ENCODE measurements at places on chromosomes 2 and 18. TPM values are rescaled to one million over a fixed set of nuclear protein-coding genes. Genes with fewer than 3 reads are reported as not detected.

The CCDC148 gene
- total RNA-seq: 0.92 TPM

The ZAP70 gene
- 0.54 TPM for total RNA-seq

The SNED1 gene
- 11.0 TPM for total RNA-seq

The PTCD3 gene
- 93.9 TPM for total RNA-seq

The C2orf74 gene
- 7.7 TPM for total RNA-seq

GRCh38 chr18:65835881-65836280 is 85.1 kb downstream of the CDH7 start:
- DNase-seq: no peak
- no peak overlapping the region for H3K27ac ChIP-seq
- H3K4me1 ChIP-seq: no peaks in the 10 kb centered on the region
- no peaks in the 10 kb centered on the region for H3K27me3 ChIP-seq
- H3K36me3 ChIP-seq: no peaks in the 10 kb centered on the region

DNA sequence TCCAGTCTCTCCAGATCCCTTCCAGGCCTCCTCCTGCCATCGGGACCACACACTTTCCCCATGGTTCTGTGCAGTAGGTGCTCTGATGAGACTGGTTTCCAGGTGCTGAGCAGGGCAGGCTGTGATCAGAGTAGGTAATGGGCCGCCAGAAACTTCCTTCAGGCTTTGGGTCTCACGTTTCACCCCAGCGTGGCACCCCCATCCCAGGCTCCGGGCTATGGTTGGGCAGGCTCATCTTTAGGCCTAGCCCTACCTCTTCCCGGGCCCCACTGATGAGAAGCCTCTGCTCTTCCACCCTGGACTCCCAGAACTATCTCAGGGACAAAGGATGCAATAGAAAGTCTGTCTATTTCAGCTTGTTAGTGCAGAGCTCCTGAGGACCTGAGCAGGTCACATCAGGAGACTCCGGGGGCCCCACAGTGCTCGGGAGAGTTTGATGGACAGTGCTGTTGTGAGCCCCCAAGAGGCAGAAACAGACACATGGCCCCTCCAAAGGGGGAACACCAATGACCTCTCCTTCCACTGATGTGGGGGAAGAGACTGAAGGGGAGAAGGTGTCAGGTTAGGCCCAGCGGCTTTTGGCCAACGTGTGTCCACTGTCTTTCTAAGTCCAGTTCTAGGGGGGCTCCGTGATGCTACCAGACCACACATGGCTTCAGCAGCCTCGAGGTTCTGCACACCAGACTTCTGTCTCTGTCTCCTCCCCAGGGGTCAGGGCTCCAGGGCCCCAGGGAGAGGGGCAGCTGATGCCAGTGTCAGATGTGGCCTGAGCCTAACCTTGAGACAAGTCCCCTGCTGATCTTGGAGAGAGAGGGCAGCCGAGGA is 5.8 kb upstream of the PROM2 start:
- no peaks in the 10 kb centered on the region for H3K36me3 ChIP-seq
- no peaks in the 10 kb centered on the region for H3K4me1 ChIP-seq
- H3K27me3 ChIP-seq: no peaks in the 10 kb centered on the region
- H3K27ac ChIP-seq: no peak overlapping the region

DNA sequence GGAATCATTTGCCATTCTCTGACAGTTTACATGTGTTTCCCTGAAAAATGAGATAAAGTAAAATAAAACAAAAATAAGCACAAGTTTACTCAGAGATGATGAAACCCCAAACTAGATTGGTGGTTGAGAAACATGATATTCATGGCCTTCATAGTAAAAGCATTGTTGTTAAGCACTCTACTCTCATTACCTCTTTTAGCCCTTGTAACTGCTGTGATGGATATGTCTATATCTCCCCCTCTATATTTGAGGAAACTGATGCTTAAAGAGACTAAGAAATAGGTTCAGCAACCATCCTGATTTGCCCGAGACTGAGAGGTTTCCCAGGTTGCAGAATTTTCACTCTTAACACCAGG is 33.9 kb upstream of the GALNT3 start:
- no peak overlapping the region for H3K27ac ChIP-seq
- no peaks in the 10 kb centered on the region for H3K36me3 ChIP-seq
- DNase-seq: no peak
- no peaks in the 10 kb centered on the region for H3K27me3 ChIP-seq
- no peaks in the 10 kb centered on the region for H3K4me1 ChIP-seq

DNA sequence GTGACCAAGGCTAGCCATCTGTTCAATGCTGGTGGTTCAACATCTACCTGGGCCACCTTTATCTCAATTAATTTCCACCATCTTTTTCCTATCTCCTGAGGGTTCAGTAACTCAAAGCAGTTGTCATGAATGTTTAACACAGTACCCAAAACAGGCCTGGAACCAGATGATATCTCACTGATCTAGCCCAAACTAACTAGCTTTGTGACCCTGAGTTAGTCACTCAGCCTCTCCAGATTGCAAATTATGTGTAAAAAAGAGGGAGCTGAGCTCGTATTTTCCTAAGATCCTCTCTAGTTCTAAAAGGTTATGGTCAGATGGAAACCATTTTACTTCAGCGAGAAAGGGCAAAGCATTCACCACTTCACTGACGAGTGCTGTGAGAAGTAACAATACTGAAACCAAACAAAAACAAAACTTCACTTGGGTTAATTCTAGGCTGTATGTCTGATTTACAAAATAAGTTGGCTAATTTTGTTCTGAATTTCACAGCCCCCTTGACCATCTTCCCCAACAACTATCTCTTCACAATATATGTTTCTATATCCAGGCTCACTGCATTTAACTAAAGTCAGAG is 14.8 kb downstream of the SPRED2 start:
- no peak overlapping the region for H3K4me3 ChIP-seq
- DNase-seq: no peak
- no peaks in the 10 kb centered on the region for H3K36me3 ChIP-seq
- no peaks in the 10 kb centered on the region for H3K27me3 ChIP-seq

- H3K36me3 ChIP-seq: no peaks in the 10 kb centered on the region
- H3K27ac ChIP-seq: no peak overlapping the region
- no peak for DNase-seq
- no peaks in the 10 kb centered on the region for H3K27me3 ChIP-seq
These were observed 203.6 kb upstream of the KYNU start for GRCh38 chr2:142673836-142674235.

- no peak overlapping the region for H3K27ac ChIP-seq
- no peak overlapping the region for H3K4me3 ChIP-seq
- H3K27me3 ChIP-seq: no peaks in the 10 kb centered on the region
- H3K36me3 ChIP-seq: no peaks in the 10 kb centered on the region
- peaks cover 10% of the 10 kb centered on the region for H3K4me1 ChIP-seq
These were observed 22.0 kb downstream of the EPC2 start for GRCh38 chr2:148666555-148666954.

DNA sequence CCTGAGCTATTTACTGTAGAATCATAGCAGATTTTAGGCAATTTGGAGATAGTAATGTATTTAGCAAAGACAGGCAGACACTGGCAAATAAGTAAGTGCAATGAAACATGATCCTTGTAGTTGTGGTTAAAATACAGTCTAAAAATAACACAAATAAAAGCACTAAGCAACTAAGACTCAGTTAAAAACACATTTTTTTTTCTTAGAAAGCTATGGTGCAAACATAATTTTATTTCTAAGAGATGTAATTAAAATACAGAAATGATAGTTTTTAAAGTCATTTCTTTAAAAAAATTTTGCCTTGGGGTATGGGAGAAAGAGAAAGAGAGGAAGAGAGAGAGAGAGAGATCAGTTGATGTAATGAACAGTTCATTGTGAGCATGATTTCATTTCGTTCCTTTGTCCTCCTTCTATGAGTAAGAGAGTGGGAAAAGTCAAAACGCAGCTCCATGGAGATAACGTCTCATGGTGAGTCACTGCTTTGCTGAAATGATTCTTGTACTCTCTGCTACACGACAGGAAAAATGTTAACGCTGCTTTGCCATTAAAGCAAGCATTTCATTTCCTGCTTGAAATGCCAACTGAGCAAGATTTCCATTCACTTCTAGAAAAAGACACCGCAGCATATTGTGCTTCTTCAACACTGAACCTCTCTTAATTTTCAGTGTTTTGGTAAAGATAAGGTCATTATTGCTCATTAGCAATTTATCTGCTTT is 61.3 kb upstream of the PGAP1 start:
- H3K4me3 ChIP-seq: peak overlapping the region; percentile 0
- DNase-seq: peak; percentile 78
- no peaks in the 10 kb centered on the region for H3K27me3 ChIP-seq
- peaks cover 11% of the 10 kb centered on the region for H3K4me1 ChIP-seq
- no peaks in the 10 kb centered on the region for H3K36me3 ChIP-seq

DNA sequence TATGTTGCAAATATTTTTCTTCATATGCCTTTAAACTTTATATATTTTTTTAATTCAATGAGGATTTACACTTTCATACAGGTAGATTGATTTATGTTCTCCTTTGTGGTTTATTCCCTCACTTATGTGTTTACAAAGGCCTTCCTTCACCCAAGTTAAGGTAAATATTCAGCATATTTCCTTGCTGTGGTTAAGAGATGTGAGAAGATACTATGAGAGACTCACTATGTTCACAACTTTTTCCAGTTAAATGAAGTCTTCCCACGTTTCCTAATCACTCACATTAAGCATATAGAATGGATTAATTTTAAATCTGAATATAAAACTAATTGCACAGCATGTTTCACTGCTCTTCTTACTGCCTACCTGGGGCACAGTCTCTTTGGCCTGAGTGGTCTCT is 597 bp downstream of the PECR start:
- H3K27me3 ChIP-seq: no peaks in the 10 kb centered on the region
- peak overlapping the region; percentile 59 for H3K4me3 ChIP-seq
- H3K27ac ChIP-seq: peak overlapping the region; percentile 84
- DNase-seq: no peak

DNA sequence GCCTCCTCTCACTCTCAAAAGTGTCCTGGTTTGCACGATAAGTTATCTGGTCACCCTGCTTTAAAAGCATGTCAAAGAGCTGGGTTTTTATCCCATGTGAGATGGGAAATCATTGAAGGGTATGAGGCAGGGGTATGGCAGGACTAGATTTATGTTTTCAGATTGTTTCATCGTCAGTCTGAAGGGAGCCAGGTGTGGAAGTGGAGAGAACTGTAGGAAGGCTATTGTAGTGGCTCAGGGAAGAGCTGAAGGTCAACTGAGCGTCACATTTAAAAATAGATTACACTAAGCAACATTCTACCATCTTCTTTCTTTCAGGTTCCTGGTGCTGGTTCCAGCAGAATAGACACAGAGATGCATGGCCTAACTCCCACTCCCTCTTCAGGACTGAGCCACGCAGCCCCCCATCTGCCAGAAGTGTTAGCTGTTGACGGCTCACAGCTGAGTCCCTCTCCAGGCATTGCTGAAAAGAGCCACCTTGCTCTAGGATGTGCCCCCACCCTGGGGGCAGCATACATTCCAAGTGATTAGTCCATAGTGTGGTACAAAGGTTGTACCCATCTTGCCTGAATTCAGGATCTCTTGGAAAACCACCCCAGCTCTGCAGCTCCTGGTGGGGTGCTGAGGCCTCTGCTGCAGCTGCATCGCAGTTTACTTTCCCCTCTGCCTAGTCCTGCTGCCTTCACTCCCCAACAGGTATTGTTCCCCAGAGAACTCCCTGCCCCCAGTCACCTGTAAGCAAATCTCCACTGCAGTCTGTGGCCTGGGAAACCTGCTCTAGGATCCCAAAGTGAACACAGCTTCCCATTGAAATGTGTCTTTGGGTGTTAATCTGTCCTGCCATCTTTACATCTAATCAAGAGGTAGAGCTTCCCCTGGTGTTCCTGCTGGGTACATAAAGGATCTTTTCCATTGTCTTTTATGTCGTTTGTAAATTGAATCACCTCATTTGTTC is 79.5 kb upstream of the KLF7 start:
- no peak for DNase-seq
- H3K27me3 ChIP-seq: no peaks in the 10 kb centered on the region
- H3K4me1 ChIP-seq: no peaks in the 10 kb centered on the region

GRCh38 chr18:3773303-3773702 is 323.3 kb downstream of the TGIF1 start:
- peaks cover 24% of the 10 kb centered on the region for H3K4me1 ChIP-seq
- H3K4me3 ChIP-seq: no peak overlapping the region
- no peaks in the 10 kb centered on the region for H3K36me3 ChIP-seq
- DNase-seq: no peak
- H3K27me3 ChIP-seq: no peaks in the 10 kb centered on the region

DNA sequence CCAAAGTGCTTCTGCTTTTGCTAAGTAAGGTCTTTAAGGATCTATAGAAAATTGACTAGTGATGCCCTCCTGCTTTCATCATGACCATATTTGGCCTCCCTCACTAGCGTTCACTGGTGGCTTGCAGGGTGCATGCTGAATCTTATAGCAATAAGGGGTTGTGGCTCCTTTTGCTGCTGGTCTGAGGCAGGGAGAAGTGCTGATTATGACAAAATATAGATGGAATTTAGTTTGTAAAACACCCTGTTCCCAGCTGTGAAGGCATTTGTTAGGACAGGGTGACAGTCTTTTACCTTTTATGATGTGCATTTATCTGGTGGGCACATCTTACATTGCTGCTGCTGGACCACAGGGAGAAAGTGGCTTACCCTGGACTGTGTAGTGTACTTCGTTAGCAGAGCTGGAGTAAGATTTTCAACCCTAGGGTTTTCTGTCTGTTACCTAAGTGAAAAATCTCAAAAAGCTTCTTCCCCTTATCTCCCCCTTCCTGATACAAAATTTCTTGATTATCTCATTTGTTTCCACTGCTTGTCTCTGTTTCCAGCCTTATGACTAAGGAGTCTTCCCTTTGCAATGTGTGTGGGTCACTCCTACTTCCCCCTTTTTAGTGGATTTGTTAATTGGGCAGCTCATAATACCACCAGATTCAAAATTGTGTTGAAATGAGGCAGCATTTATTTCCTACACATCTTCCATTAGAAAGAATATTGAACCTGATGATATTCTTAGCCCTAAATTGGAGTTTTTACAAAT is 21.2 kb upstream of the RPL37A start:
- no peaks in the 10 kb centered on the region for H3K4me1 ChIP-seq
- H3K27ac ChIP-seq: no peak overlapping the region
- H3K36me3 ChIP-seq: peaks cover 6% of the 10 kb centered on the region
- no peak overlapping the region for H3K4me3 ChIP-seq

- no peak overlapping the region for H3K27ac ChIP-seq
- no peak overlapping the region for H3K4me3 ChIP-seq
- DNase-seq: no peak
- no peaks in the 10 kb centered on the region for H3K36me3 ChIP-seq
- H3K4me1 ChIP-seq: no peaks in the 10 kb centered on the region
These were observed 625.4 kb upstream of the FANCL start for GRCh38 chr2:58866527-58866926.

GRCh38 chr18:70041459-70042050 is 93.9 kb upstream of the CD226 start:
- no peak for DNase-seq
- no peaks in the 10 kb centered on the region for H3K36me3 ChIP-seq
- H3K4me1 ChIP-seq: no peaks in the 10 kb centered on the region
- H3K27me3 ChIP-seq: no peaks in the 10 kb centered on the region
